ENCODE measurements at places on chromosomes 3 and 15. TPM values are rescaled to one million over a fixed set of nuclear protein-coding genes. Genes with fewer than 3 reads are reported as not detected.

DNA sequence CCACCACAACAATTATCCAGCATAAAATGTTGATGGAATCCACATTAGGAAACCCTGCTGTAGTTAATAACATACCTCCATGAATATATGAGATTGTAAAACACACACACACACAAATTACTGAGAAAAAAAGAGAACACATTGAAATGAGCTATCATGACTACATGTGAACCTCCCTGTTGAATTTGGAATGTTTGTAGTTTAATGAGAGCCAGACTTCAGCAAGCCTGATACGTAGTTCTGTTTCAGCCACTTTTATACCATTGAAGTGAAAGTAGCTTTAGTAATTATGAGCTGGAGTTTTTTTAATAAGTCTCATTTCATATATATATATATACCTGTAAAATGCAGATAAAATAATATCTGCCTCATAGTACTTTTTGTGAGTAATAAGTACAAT is 1146.4 kb downstream of the NAALADL2 start:
- no peak for DNase-seq
- H3K27me3 ChIP-seq, result no peaks in the 10 kb centered on the region
- H3K4me1 ChIP-seq, result no peaks in the 10 kb centered on the region
- no peak overlapping the region for H3K4me3 ChIP-seq
- H3K36me3 ChIP-seq, result no peaks in the 10 kb centered on the region
- H3K27ac ChIP-seq, result no peak overlapping the region

- H3K36me3 ChIP-seq, result no peaks in the 10 kb centered on the region
- no peak overlapping the region for H3K4me3 ChIP-seq
- H3K27me3 ChIP-seq, result peaks cover 3% of the 10 kb centered on the region
- no peaks in the 10 kb centered on the region for H3K4me1 ChIP-seq
- no peak overlapping the region for H3K27ac ChIP-seq
Measured at GRCh38 chr3:81463781-81464180, 297.7 kb downstream of the GBE1 start.

DNA sequence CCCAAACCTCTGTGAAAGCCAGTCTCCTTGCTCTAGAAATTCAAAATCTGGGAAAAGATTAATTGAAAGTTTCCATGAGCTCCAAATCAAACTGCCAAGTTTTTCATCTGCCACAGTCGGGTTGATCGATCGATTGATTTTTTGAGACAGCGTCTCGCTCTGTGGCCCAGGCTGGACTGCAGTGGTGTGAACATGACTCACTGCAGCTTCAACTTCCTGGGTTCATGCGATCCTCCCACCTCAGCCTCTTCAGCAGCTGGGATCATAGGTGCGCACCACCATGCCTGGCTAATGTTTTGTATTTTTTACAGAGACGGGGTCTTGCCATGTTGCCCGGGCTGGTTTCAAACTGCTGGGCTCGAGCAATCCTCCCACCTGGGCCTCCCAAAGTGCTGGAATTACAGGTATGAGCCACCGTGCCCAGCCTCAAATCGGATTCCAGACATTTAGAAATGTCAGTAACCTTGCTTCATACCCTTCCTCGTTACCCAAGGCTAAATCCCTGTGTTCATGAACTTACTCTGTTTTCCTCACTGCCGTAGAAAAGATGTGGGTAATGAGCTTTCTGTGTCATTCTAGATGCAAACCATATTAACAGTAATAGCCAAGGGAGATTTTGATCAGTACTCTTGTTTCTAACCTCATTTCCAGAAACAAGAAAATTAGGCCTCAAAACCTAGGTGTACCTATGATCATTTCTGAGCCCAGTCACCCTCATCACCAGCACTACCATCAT is 105.9 kb upstream of the AKAP13 start:
- no peaks in the 10 kb centered on the region for H3K4me1 ChIP-seq
- no peak overlapping the region for H3K27ac ChIP-seq
- no peaks in the 10 kb centered on the region for H3K27me3 ChIP-seq
- H3K4me3 ChIP-seq, result no peak overlapping the region
- no peak for DNase-seq
- H3K36me3 ChIP-seq, result no peaks in the 10 kb centered on the region

DNA sequence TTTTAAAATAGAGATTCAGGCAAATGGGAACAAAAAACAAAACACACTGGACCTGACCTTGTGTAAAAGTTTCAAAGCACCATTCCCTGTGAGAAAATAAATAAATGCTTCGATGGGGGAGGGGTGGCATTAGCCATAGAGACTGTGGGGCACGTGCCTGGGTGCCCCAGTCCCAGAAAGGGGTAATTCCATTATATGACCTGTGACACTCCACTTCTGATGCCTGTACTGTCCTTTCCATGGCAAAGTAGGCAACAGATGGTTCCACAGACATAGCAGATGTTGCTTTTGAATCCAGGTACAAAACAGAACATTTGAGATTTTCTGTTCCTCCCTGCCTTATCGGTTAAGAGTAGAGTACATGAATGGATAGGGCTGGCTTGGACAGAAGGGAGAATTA is 3.9 kb downstream of the PHLDB2 start:
- peaks cover 13% of the 10 kb centered on the region for H3K4me1 ChIP-seq
- H3K4me3 ChIP-seq, result no peak overlapping the region
- no peak for DNase-seq
- H3K27ac ChIP-seq, result no peak overlapping the region

The IL12A gene
- total RNA-seq, result 0.20 TPM

The ZNF80 gene
- 0.82 TPM for total RNA-seq

The TGFBR2 gene
- total RNA-seq, result 64.1 TPM

DNA sequence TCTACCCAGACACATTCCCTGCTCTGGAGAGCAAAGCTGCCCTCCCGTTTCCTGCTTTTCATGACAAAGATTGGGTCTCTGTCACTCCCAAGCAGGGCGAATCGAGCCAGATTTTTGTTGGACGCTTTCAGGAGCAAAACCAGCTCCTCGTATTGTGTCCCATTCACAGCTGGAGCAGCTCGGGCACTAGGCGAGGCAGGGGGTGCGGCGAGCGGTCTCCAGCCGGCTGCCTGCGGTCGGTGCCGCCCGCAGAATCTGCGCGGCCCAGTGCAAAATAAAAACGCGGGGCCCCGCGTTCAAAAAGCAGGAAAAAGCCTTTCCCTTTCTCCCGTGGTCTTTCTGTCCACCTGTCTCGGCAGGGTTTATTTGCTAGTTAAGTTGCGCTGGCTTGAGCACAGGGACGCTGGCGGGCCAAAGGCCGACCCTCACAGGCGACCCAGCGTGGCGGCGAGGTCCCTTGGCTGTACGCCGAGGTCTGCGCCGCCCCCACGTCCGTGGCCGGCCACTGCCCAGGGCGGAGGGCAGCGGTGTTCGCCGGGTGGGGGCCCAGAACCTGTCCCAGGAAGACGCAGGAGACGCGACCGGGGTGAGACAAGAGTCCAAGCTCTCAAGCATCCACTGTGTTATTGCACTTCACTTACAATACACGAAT is 71.2 kb downstream of the CYP19A1 start:
- peaks cover 45% of the 10 kb centered on the region for H3K27me3 ChIP-seq
- H3K27ac ChIP-seq, result no peak overlapping the region
- DNase-seq, result no peak
- H3K4me3 ChIP-seq, result no peak overlapping the region
- no peaks in the 10 kb centered on the region for H3K4me1 ChIP-seq

The ANKRD28 gene
- total RNA-seq, result 33.1 TPM

- no peaks in the 10 kb centered on the region for H3K36me3 ChIP-seq
- peaks cover 9% of the 10 kb centered on the region for H3K27me3 ChIP-seq
- no peak overlapping the region for H3K27ac ChIP-seq
- DNase-seq, result no peak
- no peak overlapping the region for H3K4me3 ChIP-seq
Measured at GRCh38 chr15:69809421-69809820, 288.3 kb downstream of the TLE3 start.

The COL7A1 gene
- total RNA-seq, result 1.4 TPM

- no peaks in the 10 kb centered on the region for H3K36me3 ChIP-seq
- H3K27me3 ChIP-seq, result peaks cover 12% of the 10 kb centered on the region
Measured at GRCh38 chr3:28840976-28841376, 439.9 kb upstream of the RBMS3 start.

DNA sequence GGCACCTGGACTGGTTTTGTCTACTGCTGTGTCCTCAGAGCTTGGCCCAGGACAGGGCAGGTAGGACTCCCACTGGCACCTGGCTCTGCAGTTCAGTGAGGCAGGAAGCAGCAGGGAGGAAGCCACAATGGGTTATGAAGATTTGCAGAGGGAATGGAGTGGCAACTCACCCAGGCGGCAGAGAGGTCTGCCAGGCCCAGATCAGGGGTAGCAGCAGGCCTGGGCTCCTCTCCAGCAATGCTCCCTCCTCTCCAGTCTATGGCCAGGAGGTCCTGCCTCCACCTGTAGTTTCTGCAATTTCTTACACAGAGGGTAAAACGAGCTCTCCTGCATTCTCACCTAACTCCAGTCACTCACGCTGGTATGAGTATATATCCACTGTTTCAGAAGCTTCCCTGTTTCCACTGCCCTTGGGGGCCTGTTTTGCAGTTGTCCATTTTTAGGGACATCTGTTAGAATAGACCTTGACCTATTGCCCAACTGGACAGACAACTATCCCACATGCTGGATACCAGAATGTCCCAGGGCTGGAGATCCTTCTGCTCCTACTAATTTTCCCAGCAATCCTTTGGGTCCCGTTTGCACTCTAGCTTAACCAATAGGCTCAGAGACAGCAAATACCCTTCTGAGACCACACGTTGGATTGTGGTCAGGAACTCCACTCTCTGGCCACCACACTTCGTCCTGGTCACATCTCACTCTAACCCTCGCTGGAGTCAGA is 35.2 kb downstream of the HMCES start:
- no peaks in the 10 kb centered on the region for H3K27me3 ChIP-seq
- H3K4me1 ChIP-seq, result peaks cover 37% of the 10 kb centered on the region
- H3K36me3 ChIP-seq, result peaks cover 6% of the 10 kb centered on the region
- H3K27ac ChIP-seq, result peak overlapping the region; percentile 74
- peak overlapping the region; percentile 94 for H3K4me3 ChIP-seq
- peak; percentile 14 for DNase-seq

The CCNB2 gene
- total RNA-seq, result 56.3 TPM

- H3K36me3 ChIP-seq, result no peaks in the 10 kb centered on the region
- DNase-seq, result no peak
- no peaks in the 10 kb centered on the region for H3K4me1 ChIP-seq
Measured at GRCh38 chr3:31295150-31295765, 237.5 kb upstream of the STT3B start.

- H3K4me1 ChIP-seq, result peaks cover 7% of the 10 kb centered on the region
- no peak overlapping the region for H3K27ac ChIP-seq
- DNase-seq, result no peak
Measured at GRCh38 chr3:183244981-183245476, 8.0 kb upstream of the B3GNT5 start.

The IRAK2 gene
- 3.1 TPM for total RNA-seq

The LMAN1L gene
- 0.33 TPM for total RNA-seq

DNA sequence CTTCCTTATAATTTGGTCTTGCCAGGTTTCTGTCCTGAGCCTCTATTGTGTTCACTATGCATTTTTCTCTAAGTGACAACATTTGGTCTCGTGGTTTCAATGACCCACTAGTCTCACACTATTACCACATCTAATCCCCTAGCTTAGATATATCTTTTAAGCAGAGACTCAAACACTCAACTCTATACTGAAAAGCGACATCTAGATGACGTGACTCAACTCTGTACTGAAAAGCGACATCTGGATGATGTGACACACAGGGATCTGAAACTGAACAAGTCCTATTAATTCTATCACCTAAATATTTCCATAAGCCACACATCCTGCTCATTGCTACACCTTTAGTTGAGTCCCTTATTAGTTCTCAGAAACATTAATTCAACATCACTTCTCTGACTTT is 141.7 kb upstream of the MBNL1 start:
- H3K27ac ChIP-seq, result no peak overlapping the region
- no peaks in the 10 kb centered on the region for H3K27me3 ChIP-seq
- no peaks in the 10 kb centered on the region for H3K36me3 ChIP-seq
- H3K4me1 ChIP-seq, result peaks cover 17% of the 10 kb centered on the region

DNA sequence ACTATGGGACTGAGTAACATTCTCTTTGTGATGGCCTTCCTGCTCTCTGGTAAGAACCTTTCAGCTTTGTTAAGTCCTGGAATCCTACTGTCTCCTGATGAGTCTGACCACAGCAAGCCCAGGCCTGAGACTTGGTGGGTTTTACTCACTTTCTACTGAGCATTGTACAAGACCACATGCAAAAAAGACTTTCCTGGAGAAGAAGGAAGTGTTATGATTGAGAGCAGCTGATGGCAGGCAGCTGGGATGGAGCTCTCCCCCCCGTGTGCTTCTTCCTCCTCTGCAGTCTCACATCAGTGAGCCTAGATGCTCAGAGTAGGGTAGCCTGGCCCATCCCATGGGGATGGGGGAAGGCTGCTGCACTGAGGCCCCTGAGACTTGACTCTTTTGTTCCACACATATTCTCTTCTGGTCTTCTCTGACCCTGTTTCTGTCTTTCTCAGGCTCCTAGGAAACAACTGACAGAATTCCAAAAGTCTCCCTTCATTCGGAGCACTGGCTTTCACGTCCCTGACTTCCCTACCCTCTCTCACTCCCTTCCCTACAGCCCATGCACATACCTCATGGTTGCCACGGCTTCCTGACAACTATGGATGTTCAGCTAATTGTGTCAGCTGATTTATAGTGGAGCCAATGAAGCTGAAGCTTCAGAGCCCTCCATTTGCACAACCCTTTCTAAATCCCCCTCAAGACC is 36.6 kb downstream of the CD86 start:
- no peaks in the 10 kb centered on the region for H3K27me3 ChIP-seq
- peaks cover 9% of the 10 kb centered on the region for H3K4me1 ChIP-seq
- H3K36me3 ChIP-seq, result no peaks in the 10 kb centered on the region
- peak overlapping the region; percentile 26 for H3K27ac ChIP-seq
- DNase-seq, result no peak
- no peak overlapping the region for H3K4me3 ChIP-seq

DNA sequence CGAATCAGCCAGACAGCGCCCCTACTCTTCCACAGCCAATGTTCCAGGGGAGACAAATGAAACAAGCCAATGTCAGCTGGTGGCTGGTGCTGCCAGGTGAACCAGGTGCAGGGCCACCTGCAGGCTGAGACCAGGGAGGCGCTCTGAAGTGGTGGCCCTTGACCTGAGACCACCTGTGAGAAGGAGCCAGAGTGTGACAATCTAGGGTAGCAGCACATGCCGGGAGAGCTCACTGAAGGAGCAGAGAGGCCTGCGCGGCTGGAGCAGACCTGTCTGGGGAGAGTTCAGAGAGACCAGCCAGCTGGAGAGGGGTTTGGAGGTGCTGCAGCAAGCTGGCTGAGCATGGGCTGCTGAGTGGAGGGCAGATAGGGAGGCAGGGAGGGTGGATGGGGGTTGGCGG is 693 bp upstream of the STAB1 start:
- H3K4me1 ChIP-seq, result peaks cover 4% of the 10 kb centered on the region
- peaks cover 1% of the 10 kb centered on the region for H3K36me3 ChIP-seq
- no peak overlapping the region for H3K4me3 ChIP-seq
- no peaks in the 10 kb centered on the region for H3K27me3 ChIP-seq
- DNase-seq, result no peak
